ENCODE measurements at places on chromosomes 6 and 20.

DNA sequence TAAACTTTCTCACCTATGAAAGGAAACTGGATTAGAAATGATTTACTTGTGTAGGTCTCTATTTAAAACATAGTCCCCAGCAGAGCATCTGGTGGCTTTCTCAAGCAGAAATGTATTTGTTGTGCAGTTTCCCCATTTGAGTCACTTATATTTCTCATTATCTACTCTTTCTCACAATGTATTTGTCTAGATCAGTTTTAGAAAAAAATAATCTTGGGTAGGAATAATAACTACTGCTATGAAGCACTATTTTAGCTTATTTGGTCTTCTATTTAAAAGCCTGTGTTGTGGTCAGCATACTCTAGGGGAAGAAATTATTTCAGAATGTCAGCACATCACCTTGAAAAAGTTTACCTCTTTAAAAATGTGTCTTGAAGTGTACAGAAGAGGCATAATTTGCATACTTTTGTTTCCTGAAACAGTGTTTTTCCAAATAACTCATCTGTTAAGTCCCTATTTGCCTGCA lies 60.9 kb upstream of the PRL start:
- no peak for DNase-seq

GRCh38 chr6:165092881-165093595 lies 216.4 kb downstream of the C6orf118 start:
- DNase-seq, result no peak

- DNase-seq, result no peak
These were observed 144.5 kb downstream of the MAP3K7 start for GRCh38 chr6:90442366-90442765.

DNA sequence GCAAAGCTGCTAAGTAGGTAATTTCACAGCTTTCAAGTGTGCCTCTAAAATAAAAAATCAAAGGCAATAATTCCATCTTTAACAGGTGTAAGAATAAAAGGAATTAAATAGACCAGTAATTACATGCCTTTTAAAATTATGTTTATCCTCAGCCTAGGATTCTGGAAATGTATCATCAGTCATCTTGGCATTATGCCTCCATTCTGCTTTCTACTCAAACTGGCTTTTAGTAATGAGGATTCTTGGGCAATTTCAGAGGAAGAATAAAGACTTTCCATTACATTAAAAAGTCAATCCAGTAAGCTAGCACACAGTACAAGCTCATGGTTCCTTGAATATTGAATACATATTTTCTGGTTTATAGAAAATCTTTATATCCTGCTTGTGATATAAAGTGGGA lies 44.7 kb downstream of the GSTA2 start:
- DNase-seq, result no peak

DNA sequence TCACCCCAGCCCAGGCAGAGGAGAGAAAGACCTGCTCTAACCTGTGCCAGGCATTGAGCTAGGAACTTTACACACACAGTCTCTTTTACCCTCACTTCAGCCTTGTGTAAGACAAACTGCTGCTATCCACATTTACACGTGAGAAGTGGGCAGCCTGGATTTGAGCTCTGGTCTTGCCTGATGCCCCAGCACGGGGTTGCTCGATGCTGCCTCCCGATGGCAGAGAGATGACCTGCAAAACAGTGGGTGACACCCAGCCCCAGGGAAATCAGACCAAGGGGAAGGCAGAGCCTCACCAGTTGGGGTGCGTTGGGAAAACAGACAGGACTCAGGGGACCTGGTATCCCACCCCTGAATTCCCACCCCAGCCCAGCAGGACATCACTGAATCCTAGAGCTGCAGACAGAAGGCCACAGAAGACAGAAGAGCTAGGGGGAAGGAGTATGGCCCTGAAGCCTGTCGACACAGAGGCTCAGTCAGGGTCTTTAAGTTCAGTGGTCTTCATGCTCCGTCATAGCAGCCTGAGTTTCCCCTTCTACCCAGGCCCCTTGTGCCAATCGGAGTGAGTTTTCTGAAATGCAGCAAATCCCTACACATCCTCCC lies 990 bp downstream of the BPI start:
- DNase-seq, result no peak

DNA sequence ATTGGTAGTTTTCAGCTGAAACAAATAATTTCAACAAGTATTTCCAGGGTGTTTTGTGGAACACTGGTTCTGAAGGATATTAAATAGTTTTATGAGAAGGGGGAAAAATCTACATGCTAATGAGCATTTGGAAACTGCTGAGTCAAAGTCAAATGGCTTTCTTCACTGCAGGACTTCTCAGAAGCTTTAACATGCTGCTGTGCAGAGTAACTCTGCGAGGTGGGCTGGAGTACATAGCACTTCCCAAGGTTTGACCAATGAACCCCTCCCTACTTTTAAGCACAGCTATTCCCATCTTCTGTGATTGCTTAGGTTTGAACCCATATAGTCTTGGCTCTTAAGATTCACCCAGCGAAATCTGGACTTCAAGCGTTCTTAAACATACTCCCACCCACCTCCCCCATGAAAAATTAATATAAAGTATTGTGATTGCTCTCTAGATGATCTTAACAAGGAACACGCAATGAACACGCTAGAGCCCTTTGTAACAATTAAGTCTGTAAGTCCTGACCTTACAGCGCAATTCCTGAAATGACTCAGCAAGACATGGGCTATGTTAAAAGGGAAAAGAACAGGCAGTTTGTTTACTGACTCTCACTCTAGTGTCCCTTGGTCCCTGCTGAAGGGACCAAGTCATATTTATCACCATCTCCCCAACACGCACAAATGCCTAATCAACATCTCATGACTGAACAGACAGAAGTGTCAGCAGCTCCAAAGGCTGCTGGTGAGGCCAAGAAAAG lies 105.2 kb downstream of the NFATC2 start:
- DNase-seq, result no peak

- DNase-seq, result peak; percentile 36
These were observed 135.7 kb downstream of the BCAS1 start for GRCh38 chr20:53934421-53935343.

GRCh38 chr6:55445648-55446204 lies 118.5 kb downstream of the GFRAL start:
- no peak for DNase-seq

DNA sequence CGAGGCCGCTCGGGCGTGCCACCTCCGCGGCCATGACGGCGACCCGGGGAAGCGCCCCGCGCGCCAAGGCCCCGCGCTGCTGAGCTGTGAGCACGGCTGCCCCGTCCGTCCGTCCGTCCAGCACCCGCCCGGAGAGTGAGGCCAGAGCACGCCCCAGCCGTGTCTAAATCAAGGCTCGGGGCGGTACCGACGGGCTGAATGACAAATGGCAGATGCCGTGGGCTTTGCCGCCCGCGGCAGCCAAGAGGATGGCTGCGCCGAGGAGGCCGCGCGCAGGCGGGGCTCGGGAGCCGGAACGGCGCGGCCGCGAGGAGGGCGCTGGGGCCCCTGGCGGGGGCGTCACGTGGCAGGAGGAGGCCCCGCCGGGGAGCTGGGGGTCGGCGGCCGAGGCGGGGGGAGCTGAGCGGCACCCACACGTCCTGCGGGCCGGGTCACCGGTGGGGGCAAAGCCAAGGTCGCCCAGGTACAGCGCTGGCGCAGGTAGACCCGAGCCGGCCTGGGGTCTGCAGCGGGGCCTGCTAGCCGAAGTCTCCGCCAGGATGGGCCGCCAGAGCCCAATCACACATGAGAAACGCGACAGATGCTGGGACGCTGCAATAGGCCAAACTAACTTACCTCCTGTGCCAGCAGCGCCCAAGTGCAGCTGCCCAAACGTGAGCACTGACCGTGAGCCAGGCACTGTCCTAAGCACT lies at the start of gene PLAGL1:
Gene PLAGL1, minus strand, starts transcription at position 140 of the 692 bp plus-strand sequence. CDS start 60,123 bp downstream, outside the sequence.
- no peak for DNase-seq

GRCh38 chr6:27861276-27861840 lies 50.8 kb downstream of the OR2B2 start:
- DNase-seq, result no peak

DNA sequence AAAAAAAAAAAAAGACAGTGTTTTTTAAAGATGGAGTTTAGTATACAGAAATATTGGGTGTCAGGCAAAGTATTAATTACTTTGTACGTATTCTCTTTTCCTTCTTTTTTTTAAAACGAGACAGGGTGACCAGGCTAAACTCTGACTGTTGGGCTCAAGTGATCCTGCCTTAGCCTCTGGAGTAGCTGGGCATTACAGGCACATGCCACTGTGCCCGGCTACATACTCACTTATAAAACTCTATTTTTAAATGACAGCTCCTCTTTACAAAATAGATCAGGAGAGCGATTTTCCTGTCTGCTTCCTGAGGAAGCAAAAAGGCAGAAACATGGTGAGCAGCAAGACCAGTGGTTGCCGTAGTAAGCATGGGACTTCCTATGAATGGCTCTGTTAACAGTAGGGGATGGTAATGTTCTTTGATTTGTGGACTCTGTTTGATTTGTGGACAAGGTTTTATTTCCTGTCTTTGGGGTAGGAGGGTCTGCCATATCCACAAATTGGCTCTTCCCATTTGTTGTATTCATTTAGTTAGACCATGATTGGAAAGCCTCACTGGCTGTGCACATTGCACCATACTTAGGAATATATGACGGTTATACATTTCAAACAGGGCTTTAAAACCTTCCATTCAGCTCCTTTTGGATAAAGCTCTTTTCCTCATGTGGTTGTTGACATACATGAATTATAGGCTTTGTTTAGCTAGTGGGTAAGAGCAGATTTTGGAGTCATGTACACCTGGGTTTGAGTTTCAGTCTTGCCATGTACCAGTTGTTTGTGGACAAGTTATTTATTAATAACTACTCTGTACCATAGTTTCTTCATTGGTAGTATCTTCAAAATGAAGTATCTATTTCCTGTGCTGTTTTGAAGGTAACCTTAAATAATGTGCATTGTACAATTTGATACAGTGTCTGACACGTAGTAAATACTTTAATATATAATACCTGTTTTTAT lies 45.1 kb downstream of the PTPRA start:
- no peak for DNase-seq

DNA sequence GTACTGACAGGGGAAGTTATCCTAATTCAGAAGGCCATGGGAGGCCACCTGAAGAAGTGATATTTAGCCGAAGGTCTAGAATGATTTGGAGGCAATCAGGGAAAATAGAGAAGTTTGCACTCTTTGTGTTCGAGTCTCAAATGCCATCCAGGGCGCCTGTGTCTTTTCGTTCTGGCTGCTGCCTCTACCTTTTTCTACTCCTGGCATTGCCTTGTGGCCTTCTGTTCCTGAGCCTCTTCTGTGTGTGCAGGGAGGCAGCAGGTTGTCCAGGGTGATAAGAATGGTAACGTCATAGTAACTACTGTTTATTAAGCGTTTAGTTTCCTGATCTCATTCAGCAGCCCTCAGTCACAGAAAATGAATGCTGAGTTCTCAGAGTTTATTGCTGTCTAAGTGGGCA lies 252.1 kb downstream of the FARS2 start:
- DNase-seq, result no peak

DNA sequence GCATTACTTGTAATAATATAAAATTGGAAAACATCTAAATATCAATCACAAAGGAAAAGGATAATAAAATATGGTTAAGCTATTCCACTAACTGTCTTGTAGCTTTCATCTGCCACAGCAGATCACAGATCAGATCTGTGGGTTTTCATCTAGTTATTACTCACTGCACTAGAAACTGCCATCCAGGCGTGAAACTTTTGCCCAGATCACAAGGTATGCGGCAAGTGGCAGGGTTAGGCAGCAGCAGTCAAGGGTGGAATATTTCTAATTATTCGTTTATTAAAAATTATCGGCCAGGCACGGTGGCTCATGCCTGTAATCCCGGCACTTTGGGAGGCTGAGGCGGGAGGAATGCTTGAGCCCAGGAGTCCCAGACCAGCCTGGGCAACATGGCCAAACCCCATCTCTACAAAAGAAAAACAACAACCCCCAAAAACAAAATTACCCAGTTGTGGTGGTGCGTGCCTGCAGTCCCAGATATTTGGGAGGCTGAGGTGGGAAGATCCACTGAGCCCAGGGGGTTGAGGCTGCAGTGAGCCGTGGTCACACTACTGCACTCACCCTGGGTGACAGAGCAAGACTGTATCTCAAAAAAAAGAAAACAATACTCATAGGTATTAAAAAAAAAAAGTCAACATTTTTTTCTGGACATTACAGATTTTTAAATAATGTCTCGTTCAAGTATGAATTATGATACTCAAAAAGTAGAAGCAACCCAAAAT lies 32.1 kb downstream of the BEND3 start:
- DNase-seq, result no peak

GRCh38 chr20:64151633-64152530 lies 12.4 kb upstream of the MYT1 start:
- no peak for DNase-seq

- no peak for DNase-seq
These were observed 72.4 kb upstream of the KIF25 start for GRCh38 chr6:167925026-167925425.

DNA sequence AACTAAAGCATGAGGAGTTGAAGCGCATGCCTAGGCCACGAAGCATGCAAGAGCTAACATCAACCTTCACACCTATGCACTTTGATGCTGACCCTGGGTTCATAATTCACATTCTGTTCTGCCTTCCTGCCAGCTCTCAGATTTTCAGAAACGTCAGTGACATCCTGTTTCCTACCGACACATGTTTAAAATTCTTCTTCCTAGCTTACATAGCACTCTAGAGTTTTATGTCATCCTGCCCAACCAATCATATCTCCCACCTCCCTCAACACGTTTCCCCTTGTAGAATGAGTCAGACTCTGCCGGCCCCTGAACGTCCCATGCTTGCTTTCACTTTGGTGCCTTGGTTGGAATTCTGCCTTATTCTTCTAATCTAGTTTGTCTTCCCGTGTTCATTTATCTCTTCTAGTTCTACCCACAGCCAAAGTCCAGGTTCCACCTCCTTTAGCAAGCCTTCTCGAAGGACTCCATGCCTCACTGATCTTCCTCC lies 97.2 kb upstream of the MAP7 start:
- DNase-seq, result peak; percentile 72

- peak; percentile 49 for DNase-seq
These were observed 304.9 kb downstream of the CDH26 start for GRCh38 chr20:60262967-60263603.

Measured in CD4-positive, alpha-beta T cell treated with Interleukin-2 at 100 ng/mL for 4 hours (primary cell).